RCC 7860 (cell line): ENCODE measurements at places on chromosomes 16 and 17.

- DNase-seq: no peak
Measured at GRCh38 chr16:30478766-30479478, 6.4 kb downstream of the ITGAL start.

- no peak for DNase-seq
Measured at GRCh38 chr17:46190763-46191162, 2.5 kb downstream of the KANSL1 start.

- no peak for DNase-seq
Measured at GRCh38 chr17:79137789-79138165, 63.2 kb downstream of the ENGASE start.

GRCh38 chr17:27553019-27553511, 77.9 kb upstream of the LGALS9 start:
- no peak for DNase-seq

- DNase-seq: no peak
Measured at GRCh38 chr16:30356401-30357084, 1.4 kb upstream of the CD2BP2 start.

DNA sequence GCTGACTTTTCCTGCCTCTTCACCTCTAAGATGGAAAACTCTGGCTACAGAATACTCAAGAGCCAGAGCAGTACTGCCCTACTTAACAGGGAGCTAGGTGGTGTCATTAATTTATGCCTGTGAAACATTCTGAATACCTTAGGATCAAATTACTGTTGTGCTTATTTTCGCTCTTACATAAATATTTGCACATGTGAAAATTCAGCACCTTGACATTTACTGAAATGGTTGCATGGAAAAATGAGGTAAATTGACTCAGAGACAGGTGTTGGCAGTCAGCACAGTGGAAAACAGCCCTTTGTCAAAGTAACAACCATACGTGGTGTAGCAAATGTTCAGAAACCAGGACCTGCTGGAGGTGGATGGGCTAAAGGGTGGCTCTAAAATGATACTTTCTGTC, 193.6 kb downstream of the CDH8 start:
- DNase-seq: no peak
